ENCODE measurements at places on chromosomes 2 and 18.

- DNase-seq = no peak
Measured at GRCh38 chr2:120261387-120262006, 8.8 kb downstream of the RALB start.

DNA sequence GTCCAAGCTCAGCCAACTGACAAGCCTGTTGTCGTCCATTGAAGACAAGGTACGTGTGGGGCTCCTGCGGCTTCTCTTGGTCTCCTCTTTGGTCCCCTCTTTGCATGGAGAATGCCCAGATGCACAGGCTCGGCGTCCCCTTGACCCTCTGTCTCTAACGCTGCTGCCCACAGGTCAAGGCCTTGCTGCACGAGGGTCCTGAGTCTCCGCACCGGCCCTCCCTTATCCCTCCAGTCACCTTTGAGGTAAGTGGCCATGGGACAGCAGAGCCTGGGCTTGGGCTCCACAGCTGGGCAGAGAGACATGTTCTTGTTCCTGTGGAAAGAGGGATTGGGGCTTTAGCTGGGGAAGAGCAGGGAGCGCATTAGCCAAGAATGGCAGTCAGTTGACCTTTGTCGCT, 86.1 kb downstream of the INPP5D start:
- no peak for DNase-seq

GRCh38 chr18:51092117-51092516, 62.1 kb downstream of the SMAD4 start:
- no peak for DNase-seq

- no peak for DNase-seq
Measured at GRCh38 chr2:120959426-120959825, 223.8 kb downstream of the GLI2 start.

DNA sequence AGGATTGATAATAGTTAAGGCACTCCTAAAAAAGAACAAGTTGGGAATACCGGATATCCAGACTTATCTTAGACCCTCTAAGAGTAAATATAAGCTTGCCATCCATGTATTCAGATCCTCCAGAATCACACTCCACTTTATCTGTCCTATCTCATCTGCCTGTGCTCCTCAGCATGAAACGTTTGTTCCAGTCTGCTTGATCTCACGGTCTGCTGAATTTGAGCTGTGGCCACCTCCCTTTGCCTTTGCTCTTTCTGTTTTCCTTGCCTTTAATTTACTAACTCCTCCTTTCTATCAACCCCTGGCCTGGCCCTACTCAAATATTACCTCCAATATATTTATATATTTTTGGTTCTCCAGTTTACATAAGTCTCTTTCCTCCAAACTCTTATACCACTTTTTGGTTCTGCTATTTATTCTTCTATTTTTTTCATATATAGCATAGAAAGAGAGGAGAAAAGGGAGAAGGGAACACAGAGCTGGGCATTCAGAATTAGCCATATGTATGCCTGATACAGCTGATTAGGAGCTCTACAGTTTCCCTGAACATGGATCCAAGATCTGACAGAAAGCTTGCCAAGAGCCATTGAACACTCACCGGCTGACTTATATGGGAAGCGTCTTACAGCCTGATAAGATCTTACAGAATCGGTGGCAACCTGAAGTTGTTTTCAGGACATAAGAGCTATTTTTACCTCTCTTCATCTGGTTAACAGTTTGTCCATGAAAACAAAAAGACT, 21.8 kb upstream of the DNAJC27 start:
- peak; percentile 5 for DNase-seq

DNA sequence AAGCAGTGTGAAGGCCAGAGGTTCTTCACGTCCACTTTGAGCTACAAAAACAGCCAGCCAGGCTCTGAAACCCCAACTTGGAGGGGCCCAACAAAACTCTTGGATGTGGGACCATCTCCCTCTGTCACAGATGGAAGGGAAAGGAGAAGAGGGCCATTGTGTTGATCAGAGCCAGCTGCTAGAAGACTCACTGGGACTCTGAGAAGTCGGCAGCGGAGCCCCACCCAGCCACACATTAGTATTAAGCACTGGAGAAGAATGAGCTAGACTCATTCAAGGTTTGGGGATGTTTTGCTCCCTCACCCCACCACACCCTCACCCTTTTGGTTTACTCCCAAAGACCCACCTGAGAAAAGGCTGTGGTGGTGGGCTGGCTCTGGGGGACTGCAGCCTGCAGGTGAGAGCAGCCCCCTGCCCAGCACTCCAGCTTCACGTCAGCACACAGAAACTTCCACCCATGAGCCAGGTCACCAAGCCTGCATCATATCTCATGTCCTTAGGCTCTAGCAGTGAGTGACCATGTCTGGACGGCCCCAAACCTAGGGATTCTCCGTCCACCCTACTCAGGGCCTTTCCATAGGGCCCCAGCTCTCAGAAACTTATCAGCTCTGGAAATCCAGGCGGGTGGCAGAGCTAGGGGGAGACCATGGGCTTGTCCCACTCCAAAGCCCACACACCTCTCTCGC, 12.6 kb downstream of the TEX51 start:
- no peak for DNase-seq

DNA sequence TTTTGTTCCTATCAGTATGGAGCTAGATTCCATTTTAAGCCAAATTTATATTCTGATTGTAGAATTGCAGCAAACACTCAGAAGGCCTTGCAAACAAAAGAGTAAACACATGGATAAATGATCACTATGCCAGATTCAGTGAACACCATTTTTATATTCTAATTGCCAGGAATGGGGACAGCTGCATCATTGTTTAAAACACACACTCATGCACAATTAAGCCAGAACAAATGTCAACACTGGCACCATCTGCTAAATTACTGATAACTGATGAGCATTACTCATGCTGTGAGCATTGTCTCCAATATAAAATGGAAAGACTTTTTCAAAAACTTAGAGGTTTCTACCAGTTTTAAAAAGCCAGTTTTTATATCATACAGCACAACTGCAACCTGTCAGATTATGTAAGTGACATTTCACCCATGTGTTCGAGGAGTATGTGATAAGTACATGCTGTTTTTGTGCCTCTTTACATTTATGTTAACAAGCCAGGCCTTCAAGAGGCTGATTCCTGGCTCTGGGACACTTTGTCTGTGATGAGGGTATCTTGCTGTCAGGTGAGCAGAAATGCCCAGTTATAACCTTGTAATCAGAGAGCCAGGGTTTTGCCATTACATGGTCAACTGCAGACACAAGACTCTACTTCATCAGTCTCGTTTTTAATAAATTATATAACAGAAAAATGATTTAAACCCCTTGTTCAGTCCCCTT, 4.4 kb upstream of the ST8SIA5 start:
- no peak for DNase-seq

DNA sequence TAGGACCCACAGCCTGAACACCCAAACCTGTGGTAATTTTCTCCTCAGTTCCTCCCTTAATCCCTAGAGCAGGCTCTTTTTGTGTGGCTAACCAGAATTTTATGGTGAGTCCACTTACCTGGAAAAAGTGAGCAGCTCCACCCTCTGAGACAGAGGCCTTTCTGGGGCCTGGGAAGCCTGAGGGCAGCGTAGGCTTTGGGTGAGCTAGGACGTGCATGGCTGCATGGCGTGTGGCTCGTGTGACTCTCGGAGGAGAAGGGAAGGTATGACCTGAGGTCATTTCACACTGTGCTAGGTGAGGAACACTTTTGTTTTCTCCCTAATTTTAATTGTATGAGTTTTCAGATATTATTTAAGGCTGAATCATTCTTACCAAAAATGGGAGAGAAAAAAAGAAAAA, 73.5 kb upstream of the DYNAP start:
- no peak for DNase-seq

DNA sequence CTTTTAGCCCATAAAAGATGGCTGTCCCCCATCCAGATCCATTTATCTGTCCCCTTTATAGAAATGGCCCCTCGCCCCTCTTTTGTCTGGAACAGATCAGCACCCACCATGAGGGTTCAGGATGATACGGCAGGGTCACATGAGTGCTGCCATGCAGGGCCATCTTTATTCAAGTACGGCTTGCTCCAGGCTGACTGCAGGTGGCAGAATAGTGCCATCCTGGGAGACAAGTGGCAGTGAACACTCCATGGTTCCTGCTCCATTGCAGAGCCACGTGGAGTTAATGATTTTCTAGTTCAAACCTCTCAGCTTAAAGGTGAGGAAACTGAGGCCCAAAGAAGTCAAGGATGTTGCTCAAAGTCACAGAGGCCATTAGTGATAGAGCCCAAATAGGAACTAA, 180.6 kb downstream of the CLIP4 start:
- peak; percentile 53 for DNase-seq

DNA sequence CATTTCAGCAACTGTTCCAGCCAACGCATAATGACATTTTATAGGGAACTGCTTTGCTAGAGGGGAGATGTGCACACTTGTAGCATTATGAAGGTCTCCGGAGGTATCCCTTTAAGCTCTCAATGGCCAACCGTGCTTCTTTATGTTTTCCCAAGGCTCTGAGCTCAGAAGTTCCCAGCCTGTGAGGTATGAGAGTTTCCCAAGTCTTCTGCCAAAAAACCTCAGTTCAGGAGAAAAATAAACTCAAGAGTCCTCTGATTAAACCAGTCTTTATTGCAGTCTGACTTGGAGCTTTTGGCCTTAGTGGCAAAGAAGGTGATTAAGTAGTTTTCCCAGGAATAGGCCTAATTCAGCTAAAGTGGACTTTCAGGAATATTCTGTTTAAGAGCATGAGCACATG, 35.4 kb upstream of the ZNF532 start:
- DNase-seq = no peak

DNA sequence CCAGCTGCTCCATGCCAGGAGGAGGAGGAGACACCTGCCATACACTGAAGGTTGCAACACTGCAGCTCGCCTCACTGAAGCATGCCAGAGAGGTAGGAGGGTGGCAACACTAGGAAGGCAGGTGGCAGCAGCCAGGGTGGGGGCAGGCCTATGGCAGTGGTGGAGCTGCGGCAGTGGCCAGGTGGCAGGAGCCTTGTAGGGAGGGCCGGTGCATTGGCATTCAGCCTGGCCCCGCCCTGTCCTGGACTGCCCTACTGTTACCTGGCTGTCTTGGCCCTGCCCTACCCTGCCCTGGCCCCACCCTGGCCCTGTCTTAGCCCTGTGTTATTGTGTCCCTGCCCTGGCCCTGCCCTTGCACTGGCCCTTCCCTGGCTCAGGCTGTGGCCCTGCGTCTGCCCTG, 7.4 kb upstream of the ANKRD62 start:
- no peak for DNase-seq

DNA sequence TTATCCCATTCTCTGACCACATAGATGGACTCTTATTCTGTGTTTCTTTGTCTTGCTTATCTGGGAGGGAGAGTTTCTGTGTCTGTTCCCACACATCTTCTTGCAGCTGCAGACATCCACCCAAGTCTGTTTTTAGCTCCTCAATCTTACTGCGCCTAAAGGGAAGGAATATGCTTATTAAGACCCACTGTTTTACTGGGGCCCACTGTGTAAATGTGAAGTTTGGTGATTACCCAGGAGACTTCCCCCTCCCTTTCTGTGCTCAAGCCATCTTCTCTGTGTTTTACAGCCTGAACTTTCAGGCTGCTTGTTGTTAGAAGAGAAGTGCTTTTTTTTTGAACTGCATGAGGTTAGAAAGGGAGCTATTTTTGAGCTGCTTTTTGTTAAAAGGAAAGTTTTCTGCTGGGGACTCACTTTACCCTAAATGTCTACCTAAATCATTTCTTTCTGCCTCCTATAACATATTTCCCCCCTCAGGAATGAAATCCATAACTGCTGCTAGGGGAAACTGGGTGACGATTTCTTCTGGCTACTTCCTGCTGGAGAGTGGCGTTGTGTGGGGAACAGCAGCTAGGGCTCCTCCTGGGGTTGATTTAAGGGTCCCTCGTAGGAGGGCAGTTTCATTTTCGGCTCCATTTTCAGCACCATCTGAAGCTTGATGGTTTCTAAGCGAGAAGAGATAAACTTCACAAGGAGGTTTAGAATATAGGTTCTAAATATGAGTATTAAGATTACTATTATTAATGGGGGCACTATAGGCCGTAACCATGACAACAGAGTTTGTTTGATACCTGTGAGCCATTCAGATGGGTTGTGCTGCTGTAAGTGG, 39.5 kb upstream of the GMCL1 start:
- peak; percentile 42 for DNase-seq

- DNase-seq = peak; percentile 73
Measured at GRCh38 chr2:88038263-88039105, 17.1 kb downstream of the KRCC1 start.

GRCh38 chr2:30716123-30716900, 90.9 kb downstream of the CAPN13 start:
- no peak for DNase-seq

DNA sequence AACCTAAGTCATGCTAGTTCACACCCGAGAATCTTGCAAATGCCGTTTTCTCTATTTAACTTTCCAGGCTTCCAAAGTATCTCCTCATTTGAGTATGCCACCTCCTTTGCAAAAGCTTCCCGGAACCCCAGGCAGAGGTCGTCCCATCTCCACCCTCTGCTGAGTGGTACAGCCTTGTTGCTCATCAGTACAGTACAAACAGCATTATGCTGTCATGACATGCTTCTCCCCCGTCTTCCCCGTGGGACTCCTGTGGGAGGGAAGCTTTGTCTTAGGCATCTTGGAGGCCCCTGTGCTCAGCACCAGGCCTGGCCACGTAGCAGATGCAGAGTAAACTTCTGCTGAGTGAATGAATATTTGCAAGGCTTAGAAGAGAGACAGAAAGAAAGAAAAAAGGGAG, 102.7 kb downstream of the CDCA7 start:
- no peak for DNase-seq

DNA sequence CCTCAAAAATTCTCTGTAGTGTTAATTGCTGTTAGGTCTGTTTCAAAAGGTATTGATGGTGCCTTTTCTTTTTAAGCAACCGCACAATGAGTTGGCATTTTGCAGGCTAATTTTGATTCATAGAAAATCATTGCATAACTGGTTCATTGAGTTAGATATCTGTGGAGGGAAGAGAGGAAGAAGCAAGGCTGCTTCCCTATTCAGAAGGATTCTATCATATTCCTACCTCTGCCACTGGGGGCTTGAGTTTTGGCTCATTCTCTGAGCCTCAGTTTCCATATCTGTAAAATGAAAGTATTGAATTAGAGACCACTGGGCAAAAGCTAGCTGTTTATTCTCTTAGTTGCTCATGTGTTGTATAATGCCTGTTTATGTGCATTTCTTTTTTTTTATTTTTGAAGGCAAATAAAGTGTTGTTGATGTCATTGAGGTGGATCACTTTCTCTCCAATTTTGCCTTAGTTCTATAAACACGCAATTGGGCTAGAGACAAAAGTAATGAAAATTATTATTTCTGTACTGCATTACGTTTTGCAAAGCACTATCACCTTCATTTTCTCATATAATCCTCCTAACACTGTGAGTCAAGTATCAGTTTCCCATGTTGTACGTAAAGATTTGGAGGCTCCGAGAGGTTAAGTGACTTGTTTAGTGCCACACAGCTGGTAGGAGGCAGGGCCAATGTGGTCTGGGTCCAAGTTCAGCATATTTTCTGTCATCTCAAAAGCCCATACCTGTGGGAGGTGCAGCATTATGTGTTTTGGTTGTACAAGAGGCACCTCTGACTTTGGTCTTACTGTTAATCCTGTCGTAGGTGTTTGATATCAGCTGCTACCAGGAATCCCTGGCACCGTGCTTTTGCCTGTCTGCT, 5.9 kb downstream of the TRIB2 start:
- no peak for DNase-seq

DNA sequence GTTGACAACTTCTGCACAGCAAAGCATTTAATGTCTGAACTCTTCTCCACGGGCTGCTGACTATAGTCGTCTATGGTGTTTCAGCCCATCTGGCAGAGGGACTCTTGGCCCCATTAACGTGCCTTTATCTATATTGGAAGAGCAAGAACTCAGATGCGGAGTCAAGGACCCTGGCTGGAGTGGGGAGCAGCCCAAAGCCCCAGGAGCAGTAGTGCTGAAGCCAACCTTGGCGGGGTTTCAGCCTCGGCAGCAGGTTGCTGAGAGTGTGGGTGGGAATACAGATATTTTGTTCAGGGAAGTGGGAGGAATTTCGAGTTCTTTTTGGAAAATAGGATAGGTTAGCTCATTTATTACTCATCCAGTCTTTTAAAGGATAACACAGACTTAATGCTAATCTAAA, 34.2 kb downstream of the TMEM17 start:
- DNase-seq = no peak

All from cardiac muscle cell (in vitro differentiated cells and primary cell).